ENCODE measurements at places on chromosomes 1 and 21. TPM values are rescaled to one million over a fixed set of nuclear protein-coding genes. Genes with fewer than 3 reads are reported as not detected.
A peak's percentile ranks its signal among the peaks of the same experiment; 100 is the strongest.

DNA sequence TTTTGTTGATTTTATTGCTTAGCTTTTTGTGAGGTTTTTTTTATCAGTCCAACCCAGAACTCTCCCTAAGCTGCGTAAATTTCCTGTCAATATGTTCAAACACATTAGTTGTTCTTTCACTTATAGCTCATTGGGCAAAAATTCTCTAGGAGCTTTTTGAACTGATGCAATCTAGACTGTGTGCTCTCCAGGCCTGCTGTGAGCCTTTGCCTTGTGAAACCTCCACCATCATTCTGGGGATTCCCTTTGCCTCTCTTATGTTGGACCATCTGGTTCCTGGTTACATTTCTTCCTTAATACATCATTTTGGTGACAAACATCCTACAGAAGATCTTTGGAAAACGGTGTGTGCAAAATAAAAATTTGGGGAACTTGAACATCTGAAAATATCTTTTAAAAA, 247.2 kb downstream of the LRRC7 start:
- no peak overlapping the region for H3K4me3 ChIP-seq
- DNase-seq = no peak
- H3K4me1 ChIP-seq = no peaks in the 10 kb centered on the region
- H3K36me3 ChIP-seq = no peaks in the 10 kb centered on the region
- no peaks in the 10 kb centered on the region for H3K27me3 ChIP-seq

DNA sequence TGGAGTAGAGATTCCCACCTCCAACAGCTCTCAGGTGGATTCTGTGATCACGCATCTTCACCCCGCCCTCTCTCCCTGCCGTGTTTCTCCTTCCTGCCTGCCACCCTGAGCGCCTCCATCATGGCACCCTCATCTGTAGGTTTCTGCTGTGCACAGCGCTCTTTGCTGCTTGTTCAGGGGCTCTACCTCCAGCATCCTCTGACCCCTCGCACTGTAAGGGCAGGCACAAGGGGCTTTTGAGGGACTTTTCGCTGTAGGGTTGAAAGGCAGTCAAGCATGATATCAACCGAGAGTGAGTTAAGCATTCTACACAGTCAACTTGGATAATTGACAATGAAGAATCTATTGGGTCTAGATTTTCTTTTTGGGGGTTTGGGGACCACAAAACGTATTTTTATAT, 99.1 kb upstream of the GREM2 start:
- H3K36me3 ChIP-seq = no peaks in the 10 kb centered on the region
- H3K4me3 ChIP-seq = no peak overlapping the region
- no peak for DNase-seq
- no peaks in the 10 kb centered on the region for H3K4me1 ChIP-seq
- peaks cover 1% of the 10 kb centered on the region for H3K27me3 ChIP-seq
- H3K27ac ChIP-seq = no peak overlapping the region

- H3K27ac ChIP-seq = no peak overlapping the region
- no peak for DNase-seq
- no peaks in the 10 kb centered on the region for H3K27me3 ChIP-seq
- H3K36me3 ChIP-seq = no peaks in the 10 kb centered on the region
Observed at GRCh38 chr1:58608297-58608696, 31.2 kb upstream of the TACSTD2 start.

Gene RAB13
- 77.4 TPM for total RNA-seq

GRCh38 chr1:31215065-31215570, 24.6 kb downstream of the NKAIN1 start:
- no peaks in the 10 kb centered on the region for H3K4me1 ChIP-seq
- DNase-seq = no peak
- H3K4me3 ChIP-seq = no peak overlapping the region
- H3K36me3 ChIP-seq = no peaks in the 10 kb centered on the region

DNA sequence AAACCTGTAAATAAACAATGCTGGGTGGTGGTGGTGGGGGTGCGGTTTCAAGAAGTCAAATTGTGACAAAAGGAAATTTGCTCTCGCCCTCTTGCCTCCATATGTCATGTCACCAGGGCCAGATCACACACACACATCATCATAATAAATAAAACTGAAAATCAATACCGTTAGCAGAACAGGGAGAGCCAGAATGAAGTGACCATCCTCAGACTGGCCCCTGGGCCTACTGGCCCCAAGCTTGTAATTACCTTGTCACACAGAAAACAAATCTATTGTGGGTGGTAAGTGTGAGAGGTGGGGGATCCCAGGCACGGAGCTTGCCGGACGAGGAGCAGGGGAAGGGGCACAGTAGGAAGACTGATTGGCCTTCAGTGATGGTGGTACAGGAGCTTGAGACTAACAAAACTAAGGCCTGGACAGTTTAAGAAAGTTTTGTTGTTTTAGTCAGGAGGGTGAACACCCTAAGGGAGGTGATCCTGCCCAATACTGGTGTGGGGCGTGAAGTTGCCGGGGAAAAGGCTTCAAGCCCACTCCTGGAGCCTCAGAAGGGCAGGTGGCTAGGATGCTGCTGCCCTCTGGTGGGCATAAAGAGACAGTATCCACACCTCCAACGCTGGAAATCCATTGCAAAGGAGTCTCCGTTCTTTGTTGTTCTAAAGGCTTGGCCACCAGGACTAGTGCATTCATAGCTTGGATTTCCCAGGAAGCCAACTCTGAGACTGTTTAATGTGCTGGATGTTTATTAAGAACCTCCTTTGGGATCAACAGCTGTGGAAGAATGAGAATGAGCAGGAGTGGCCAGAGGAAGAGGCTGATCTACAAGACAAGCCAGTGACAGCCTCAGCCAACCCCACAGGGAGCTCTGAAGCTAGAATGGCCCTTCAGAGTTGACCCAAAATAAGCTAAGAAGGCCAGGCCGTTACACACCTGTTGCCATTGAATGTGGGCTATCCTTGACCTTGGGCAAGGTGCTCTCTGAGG, 8.1 kb upstream of the C1orf216 start:
- DNase-seq = peak; percentile 41
- no peak overlapping the region for H3K4me3 ChIP-seq
- no peaks in the 10 kb centered on the region for H3K4me1 ChIP-seq

DNA sequence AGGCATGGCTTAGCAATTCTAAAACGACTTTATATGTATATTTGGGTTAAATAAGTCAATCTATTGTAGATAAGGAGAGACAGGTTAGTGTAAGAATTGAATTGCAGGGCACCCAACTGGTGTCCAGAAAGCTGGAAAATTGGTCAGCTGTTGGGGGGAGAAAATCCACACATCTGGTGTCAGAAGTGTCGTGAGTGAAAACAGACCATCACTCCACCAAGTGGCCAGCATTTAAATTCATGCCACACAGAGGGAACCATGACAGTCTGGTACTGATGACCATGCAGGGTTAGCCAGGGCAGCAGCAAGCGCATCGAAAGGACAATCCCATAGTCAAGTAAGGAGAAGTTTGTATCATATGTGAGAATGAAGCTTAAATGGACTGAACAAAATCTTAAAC, 11.7 kb downstream of the LAX1 start:
- H3K27ac ChIP-seq = no peak overlapping the region
- H3K27me3 ChIP-seq = no peaks in the 10 kb centered on the region
- H3K4me3 ChIP-seq = no peak overlapping the region
- no peaks in the 10 kb centered on the region for H3K4me1 ChIP-seq
- no peak for DNase-seq

Gene KPRP
- not detected for total RNA-seq

DNA sequence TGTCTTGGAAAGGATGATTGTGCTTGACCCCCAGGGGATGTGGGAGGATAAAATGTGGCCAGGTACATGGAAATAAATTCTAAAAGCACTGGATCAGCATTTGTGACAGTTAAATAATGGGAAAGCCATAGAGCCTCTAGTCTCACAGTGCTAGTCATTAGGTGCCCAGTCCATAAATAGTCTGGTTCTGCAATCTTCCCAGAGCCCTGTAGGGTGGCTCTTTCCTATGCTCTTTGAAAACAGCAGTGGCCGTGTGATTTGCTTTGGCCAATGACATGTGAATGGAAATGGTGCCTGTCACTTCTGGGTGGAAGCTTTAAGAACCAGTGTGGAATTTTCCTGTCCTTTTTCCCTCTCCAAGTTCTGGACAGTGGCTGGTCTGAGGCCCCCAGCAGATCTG, 113.2 kb downstream of the TRABD2B start:
- H3K4me1 ChIP-seq = no peaks in the 10 kb centered on the region
- DNase-seq = no peak
- H3K27me3 ChIP-seq = no peaks in the 10 kb centered on the region
- H3K27ac ChIP-seq = no peak overlapping the region

DNA sequence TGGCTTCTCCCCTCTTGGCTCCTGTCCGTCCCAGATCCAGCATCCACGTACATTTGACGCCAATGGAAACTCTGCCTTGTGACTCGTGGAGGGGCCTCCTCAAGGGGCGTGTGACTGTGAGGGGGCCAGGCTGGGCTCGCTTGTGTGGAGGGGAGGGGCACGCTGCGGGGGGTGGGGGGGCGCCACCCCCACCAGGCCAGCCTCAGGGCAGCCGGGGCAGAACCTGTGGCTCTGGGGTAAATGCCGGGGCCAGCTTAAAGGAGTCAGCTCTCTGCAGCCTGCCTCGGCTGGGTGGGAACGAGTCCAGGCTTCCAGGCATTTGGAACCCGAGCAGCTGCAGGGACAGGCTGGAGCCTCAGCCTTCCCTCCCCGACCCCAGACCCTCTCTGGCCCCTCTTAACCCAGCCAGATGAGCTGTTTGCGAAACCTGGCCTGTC, 94.1 kb downstream of the SIK1 start:
- no peak for DNase-seq
- H3K27me3 ChIP-seq = no peaks in the 10 kb centered on the region
- H3K36me3 ChIP-seq = no peaks in the 10 kb centered on the region

DNA sequence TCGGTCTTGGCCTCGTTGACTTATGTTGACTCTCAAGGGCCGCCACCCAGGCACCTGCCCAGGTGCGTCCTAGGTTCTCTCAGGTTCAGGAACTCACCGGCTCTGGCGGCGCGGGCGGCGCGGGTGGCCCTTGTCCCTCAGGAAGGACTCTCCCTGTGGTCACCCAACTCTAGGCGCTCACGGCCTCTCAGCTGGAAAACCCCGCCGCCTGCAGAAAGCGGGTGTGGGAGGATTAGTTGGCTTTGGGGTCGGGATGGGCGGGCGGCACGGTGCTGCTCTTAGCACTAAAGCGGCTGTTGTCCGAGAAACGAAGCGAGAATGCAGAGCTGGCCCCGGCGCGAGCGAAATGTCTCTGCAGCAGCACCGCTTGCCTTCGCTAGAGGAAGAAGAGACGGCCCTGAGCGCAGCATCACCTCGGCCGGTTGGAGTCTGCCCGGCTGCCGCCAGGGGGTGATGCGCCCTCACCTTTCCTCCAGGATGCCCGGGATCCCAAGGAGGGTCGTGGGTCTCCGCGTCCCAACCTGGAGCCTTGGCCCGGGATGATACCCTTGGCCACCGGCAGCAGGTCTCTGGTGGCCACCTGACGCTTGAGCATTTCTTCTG, 8.1 kb upstream of the TADA1 start:
- DNase-seq = no peak
- H3K27ac ChIP-seq = no peak overlapping the region
- H3K4me3 ChIP-seq = no peak overlapping the region
- H3K4me1 ChIP-seq = no peaks in the 10 kb centered on the region

- H3K4me1 ChIP-seq = peaks cover 55% of the 10 kb centered on the region
- peak within 1 kb of the TSS; percentile 79 for H3K27ac ChIP-seq
- peak within 1 kb of the TSS; percentile 71 for H3K4me3 ChIP-seq
- H3K36me3 ChIP-seq = no peaks in the 10 kb centered on the region
Observed at GRCh38 chr1:3453891-3454810, at the start of gene ARHGEF16. TSS of gene ARHGEF16 (plus strand) at chr1:3454665. CDS start at chr1:3463085, 8,420 bp downstream.

All from Caco-2 (cell line).